ENCODE measurements at places on chromosomes 5 and 9.

- H3K27me3 ChIP-seq, result peaks cover 22% of the 10 kb centered on the region
- H3K27ac ChIP-seq, result no peak overlapping the region
- peak; percentile 89 for DNase-seq
- no peaks in the 10 kb centered on the region for H3K4me1 ChIP-seq
- H3K4me3 ChIP-seq, result peak overlapping the region; percentile 73
Measured at GRCh38 chr5:115170134-115170928, 623 bp upstream of the TRIM36 start.

DNA sequence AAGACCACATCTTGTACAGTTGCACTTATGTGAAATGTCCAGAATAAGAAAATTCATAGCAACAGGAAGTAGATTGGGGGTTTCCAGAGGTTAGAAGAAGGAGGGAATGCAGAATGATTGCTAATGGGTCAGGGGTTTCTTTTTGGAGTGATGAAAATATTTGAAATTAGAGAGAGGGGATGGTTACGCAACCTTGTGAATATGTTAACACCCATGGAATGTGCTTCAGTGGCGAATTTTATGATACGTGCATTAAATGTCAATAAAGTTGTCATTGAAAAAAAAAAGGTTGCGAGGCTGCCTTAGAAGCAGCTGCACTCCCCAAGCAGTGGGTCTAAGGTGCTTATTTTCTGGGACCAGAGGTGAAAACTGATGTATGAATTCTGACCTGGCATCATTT lies 64.4 kb upstream of the SUB1 start:
- no peak overlapping the region for H3K27ac ChIP-seq
- DNase-seq, result no peak
- H3K36me3 ChIP-seq, result no peaks in the 10 kb centered on the region
- peaks cover 5% of the 10 kb centered on the region for H3K27me3 ChIP-seq

DNA sequence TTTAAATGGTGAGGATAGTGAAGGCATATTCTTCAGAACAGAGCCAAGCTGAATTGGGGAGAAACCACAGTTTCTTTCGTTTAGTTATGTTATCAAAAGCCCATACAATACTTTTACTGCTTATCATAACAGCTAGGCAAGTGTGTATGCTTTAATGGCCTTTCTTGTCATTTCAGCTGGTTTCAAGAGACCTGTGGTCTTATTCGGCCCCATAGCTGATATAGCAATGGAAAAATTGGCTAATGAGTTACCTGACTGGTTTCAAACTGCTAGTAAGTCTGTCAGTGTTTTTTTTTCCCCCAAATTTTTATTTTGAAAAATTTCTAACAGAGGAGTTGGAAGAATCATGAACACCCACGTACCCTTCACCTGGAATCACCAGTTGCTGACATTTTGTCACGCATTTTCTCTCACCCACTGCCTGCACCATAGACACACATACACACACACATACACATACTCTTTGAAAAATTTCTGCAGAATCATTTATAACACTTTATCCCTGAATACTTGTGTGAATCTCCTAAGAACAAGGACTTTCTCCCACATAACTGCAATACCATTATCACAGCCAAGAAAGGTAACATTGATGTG lies 63.7 kb downstream of the TJP2 start:
- DNase-seq, result no peak
- H3K4me3 ChIP-seq, result no peak overlapping the region
- H3K27ac ChIP-seq, result no peak overlapping the region
- H3K27me3 ChIP-seq, result no peaks in the 10 kb centered on the region
- H3K4me1 ChIP-seq, result peaks cover under 1% of the 10 kb centered on the region
- peaks cover 23% of the 10 kb centered on the region for H3K36me3 ChIP-seq

GRCh38 chr5:88944751-88945531 lies 62.0 kb upstream of the MEF2C start:
- H3K36me3 ChIP-seq, result no peaks in the 10 kb centered on the region
- no peak overlapping the region for H3K27ac ChIP-seq
- DNase-seq, result no peak
- no peak overlapping the region for H3K4me3 ChIP-seq
- no peaks in the 10 kb centered on the region for H3K27me3 ChIP-seq
- H3K4me1 ChIP-seq, result no peaks in the 10 kb centered on the region

GRCh38 chr9:89655990-89656657 lies 51.3 kb downstream of the GADD45G start:
- DNase-seq, result peak; percentile 47
- H3K4me1 ChIP-seq, result peaks cover 3% of the 10 kb centered on the region
- H3K4me3 ChIP-seq, result no peak overlapping the region
- no peak overlapping the region for H3K27ac ChIP-seq

DNA sequence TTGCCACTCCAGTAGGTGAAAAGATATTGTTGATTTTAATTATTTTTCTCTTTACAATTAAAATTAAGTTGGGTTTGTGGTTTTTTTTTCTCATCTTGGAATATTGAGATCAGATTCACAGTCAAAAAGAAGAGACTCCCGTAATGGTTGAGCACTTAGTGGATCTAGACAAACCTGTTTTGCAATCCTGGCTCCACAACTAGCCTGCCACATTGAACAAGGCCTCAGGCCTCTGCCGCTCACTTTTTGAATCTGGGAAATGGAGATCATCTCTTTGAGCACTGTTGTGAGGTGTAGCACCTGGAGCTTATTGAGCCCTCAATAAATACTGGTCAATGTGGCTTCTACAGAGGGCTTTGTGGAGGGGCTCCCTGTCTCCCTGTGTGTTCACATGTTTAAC lies 37.1 kb upstream of the RARS1 start:
- no peak overlapping the region for H3K27ac ChIP-seq
- no peak overlapping the region for H3K4me3 ChIP-seq
- no peaks in the 10 kb centered on the region for H3K36me3 ChIP-seq
- no peaks in the 10 kb centered on the region for H3K4me1 ChIP-seq
- DNase-seq, result no peak

GRCh38 chr9:16135968-16136367 lies 583.1 kb downstream of the CCDC171 start:
- DNase-seq, result no peak
- no peaks in the 10 kb centered on the region for H3K36me3 ChIP-seq
- H3K4me1 ChIP-seq, result no peaks in the 10 kb centered on the region
- H3K4me3 ChIP-seq, result no peak overlapping the region

DNA sequence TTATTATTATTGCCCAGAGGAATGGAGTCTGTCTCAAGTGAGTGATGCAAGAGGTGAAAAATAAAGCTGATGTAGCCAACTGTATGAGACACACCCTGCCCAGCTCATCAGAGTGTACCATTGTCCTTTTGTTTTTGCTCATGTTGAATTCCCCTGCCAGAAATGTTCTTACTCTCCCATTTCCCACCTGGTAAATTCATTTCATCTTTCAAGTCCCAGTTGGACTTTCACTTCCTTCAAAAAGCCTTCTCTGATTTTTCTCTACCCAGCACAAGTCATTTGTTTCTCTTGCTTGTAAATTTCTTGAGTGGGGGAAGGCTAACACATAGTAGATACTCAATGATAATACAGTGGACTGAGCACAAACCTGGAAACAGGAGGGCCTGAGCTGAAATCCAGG lies 394.5 kb upstream of the ZNF462 start:
- no peaks in the 10 kb centered on the region for H3K27me3 ChIP-seq
- no peaks in the 10 kb centered on the region for H3K4me1 ChIP-seq
- no peak overlapping the region for H3K4me3 ChIP-seq
- H3K36me3 ChIP-seq, result no peaks in the 10 kb centered on the region
- no peak overlapping the region for H3K27ac ChIP-seq

DNA sequence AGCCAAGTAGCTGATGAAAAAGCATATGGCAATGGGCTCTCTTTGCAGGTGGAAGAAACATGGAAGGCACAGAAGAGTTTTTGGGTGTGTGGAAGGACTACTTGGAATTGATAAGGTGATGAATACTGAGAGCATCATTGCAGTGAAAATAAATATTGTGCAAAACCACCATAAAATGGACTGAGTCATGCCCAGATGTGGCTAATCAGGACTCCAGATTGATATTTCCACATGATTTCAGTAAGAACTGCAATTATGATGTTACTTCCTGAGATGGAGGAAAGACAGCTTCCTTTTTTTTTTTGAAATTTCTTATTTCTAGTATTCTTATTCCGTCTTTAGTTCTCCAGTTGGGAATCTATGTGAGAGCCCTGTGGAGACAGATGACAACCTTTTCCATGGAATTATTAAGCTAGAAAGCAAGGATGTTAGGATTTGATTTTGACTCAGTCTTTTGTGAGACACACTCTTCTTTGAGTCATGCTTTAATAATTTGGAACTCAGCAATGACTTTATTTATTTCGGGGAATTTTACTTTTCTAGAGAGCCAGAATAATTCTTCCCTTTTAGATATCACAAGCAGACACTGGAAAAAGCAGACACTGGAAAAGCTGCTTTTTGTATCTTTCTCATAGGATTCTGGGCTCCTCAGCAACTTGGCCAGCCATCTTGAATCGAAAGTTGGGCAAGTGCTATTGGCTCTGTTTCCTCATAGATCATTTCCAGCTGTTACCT lies 94.2 kb upstream of the VCAN start:
- no peak overlapping the region for H3K4me3 ChIP-seq
- H3K4me1 ChIP-seq, result peaks cover 4% of the 10 kb centered on the region
- DNase-seq, result no peak
- no peak overlapping the region for H3K27ac ChIP-seq
- H3K27me3 ChIP-seq, result peaks cover 33% of the 10 kb centered on the region

GRCh38 chr5:154202379-154203260 lies 12.1 kb downstream of the GALNT10 start:
- H3K4me1 ChIP-seq, result peaks cover 27% of the 10 kb centered on the region
- peak; percentile 60 for DNase-seq
- H3K4me3 ChIP-seq, result no peak overlapping the region
- H3K27ac ChIP-seq, result no peak overlapping the region
- H3K27me3 ChIP-seq, result no peaks in the 10 kb centered on the region

DNA sequence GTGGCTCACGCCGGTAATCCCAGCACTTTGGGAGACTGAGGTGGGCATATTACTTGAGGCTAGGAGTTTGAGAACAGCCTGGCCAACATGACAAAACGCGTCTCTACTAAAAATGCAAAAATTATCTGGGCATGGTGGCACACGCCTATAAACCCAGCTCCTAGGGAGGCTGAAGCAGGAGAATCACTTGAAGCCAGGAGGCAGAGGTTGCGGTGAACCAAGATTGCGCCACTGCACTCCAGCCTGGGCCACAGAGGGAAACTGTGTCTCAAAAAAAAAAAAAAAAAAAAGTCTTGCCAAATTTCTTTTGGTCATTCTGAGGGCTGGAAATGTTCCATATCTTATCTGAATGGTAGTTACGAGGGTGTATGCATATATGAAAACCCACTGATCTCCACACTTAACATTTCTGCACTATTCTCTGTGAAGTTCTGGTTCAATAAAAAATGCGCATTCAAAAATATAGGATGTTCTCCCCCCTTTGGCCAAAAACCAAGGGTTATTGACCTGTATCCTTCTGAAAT lies 13.5 kb upstream of the NIPAL4 start:
- H3K27me3 ChIP-seq, result no peaks in the 10 kb centered on the region
- H3K27ac ChIP-seq, result no peak overlapping the region
- no peaks in the 10 kb centered on the region for H3K4me1 ChIP-seq
- no peaks in the 10 kb centered on the region for H3K36me3 ChIP-seq
- H3K4me3 ChIP-seq, result no peak overlapping the region

GRCh38 chr5:135319928-135320606 lies 79.0 kb downstream of the MACROH2A1 start:
- no peak overlapping the region for H3K27ac ChIP-seq
- no peak overlapping the region for H3K4me3 ChIP-seq
- peak; percentile 78 for DNase-seq
- H3K27me3 ChIP-seq, result peaks cover 6% of the 10 kb centered on the region
- H3K36me3 ChIP-seq, result no peaks in the 10 kb centered on the region

- peak overlapping the region; percentile 87 for H3K4me3 ChIP-seq
- no peak overlapping the region for H3K27ac ChIP-seq
- H3K4me1 ChIP-seq, result peaks cover 10% of the 10 kb centered on the region
- peaks cover 48% of the 10 kb centered on the region for H3K36me3 ChIP-seq
Measured at GRCh38 chr9:70260007-70260443, 1.2 kb downstream of the SMC5 start.

DNA sequence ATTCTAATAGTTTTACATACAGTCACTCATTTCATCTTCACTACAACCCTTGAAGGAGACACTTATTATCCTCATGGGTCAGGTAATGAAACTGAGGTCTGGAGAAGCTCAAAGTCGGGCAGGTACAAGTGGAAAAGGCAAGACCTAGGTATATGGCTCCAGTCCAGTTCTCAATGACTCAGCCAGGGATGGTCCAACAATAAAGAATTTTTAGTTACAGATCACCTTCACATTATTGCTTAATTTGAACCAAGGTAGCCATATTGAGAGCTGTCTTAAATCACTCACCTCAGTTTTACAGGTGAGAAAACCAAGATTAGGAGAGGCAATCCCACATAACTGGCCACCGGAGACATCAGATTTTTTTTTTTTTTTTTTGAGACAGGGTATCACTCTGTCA lies 55.4 kb downstream of the PTPN3 start:
- H3K36me3 ChIP-seq, result no peaks in the 10 kb centered on the region
- H3K27me3 ChIP-seq, result no peaks in the 10 kb centered on the region
- no peak overlapping the region for H3K4me3 ChIP-seq
- no peak overlapping the region for H3K27ac ChIP-seq

- no peak overlapping the region for H3K4me3 ChIP-seq
- no peak overlapping the region for H3K27ac ChIP-seq
- H3K27me3 ChIP-seq, result peaks cover 2% of the 10 kb centered on the region
- no peaks in the 10 kb centered on the region for H3K4me1 ChIP-seq
- H3K36me3 ChIP-seq, result no peaks in the 10 kb centered on the region
Measured at GRCh38 chr5:172648013-172648381, 6.9 kb downstream of the NEURL1B start.

DNA sequence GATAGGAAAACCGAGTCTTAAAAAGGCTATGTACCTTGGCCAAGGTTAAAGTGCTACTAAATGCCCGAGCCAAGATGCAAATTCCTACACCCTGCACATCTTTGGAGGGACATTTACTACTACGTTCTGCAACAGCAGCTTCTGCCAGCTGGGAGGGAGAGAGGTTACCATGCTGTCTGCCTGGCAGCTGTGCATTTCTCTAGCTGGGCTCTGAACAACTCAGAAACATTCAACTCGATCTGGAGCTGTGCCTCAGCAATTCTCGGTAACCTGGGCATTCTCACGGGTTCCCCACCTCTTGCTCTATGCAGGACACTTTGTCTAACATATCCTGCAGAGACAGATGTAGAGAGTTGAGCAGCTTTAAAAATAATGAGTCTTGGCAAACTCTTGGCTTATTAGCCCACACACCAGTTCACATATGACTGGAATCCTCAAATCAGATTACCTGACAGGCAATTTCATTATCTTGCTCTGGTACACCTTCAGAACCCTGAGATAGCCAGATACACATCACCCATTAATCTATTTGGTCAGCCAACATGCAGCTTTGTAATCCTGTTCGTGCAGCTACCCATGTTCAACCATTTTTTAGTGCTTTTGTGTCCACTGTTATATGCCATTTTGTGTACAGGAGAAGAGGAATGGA lies 115.8 kb downstream of the EFNA5 start:
- H3K27me3 ChIP-seq, result no peaks in the 10 kb centered on the region
- DNase-seq, result no peak
- H3K4me3 ChIP-seq, result no peak overlapping the region
- peaks cover 13% of the 10 kb centered on the region for H3K36me3 ChIP-seq

- H3K27ac ChIP-seq, result no peak overlapping the region
- H3K4me3 ChIP-seq, result no peak overlapping the region
- no peaks in the 10 kb centered on the region for H3K27me3 ChIP-seq
- no peak for DNase-seq
Measured at GRCh38 chr5:62671479-62671878, 92.9 kb downstream of the LRRC70 start.

GRCh38 chr5:6228257-6229250 lies 149.8 kb downstream of the MED10 start:
- H3K36me3 ChIP-seq, result no peaks in the 10 kb centered on the region
- H3K4me3 ChIP-seq, result no peak overlapping the region
- DNase-seq, result no peak
- no peaks in the 10 kb centered on the region for H3K4me1 ChIP-seq
- no peak overlapping the region for H3K27ac ChIP-seq
- H3K27me3 ChIP-seq, result peaks cover 9% of the 10 kb centered on the region
